ENCODE measurements at places on chromosomes 4 and X.

- no peak for DNase-seq
Measured at GRCh38 chr4:171785388-171785787, 27.8 kb upstream of the GALNTL6 start.

- DNase-seq = no peak
Measured at GRCh38 chr4:122652379-122652778, 31.5 kb upstream of the IL21 start.

GRCh38 chrX:23271026-23271425 is 63.6 kb upstream of the PTCHD1 start:
- no peak for DNase-seq

- DNase-seq = no peak
Measured at GRCh38 chr4:182918044-182918607, 940 bp upstream of the DCTD start.

DNA sequence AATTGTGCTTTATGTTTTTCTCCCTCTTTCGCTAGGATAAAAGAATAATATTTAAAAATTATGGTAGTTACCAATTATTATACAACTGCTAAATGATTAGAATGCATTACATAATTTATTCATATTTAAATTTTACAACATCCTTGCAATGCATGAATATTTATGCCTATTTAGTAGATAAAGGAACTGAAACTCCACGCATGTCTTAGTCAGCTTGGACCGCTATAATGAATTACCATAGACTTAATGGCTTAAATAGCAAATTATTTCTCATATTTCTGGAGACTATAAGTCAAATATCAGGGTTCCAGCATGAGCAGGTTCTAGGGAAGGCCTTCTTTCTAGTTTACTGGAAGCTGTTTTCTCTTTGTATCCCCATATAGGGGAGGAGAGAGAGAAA is 1555.4 kb upstream of the ADGRL3 start:
- no peak for DNase-seq

DNA sequence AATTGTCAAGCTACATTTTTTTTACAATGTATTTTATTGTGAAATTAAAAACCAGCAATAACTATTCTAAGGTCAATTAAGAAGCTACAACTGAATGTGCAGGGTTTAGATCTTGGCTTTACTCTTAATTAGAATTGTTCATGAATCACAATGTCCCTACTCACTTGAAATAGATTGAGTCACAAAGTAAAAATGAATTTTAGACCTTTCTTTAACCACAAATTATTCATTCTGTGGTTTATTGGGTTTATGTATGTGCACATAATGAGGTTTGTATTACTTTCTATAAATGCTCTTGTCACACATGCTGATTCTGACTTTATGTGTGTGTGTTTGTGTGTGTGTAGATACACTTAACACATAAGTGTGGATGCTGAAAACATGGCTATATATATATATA is 647.0 kb upstream of the AADAT start:
- DNase-seq = no peak

Data from posterior cingulate gyrus (tissue), 11 donors.